T-helper 2 cell (primary cell): ENCODE measurements at places on chromosomes 4 and X.

DNA sequence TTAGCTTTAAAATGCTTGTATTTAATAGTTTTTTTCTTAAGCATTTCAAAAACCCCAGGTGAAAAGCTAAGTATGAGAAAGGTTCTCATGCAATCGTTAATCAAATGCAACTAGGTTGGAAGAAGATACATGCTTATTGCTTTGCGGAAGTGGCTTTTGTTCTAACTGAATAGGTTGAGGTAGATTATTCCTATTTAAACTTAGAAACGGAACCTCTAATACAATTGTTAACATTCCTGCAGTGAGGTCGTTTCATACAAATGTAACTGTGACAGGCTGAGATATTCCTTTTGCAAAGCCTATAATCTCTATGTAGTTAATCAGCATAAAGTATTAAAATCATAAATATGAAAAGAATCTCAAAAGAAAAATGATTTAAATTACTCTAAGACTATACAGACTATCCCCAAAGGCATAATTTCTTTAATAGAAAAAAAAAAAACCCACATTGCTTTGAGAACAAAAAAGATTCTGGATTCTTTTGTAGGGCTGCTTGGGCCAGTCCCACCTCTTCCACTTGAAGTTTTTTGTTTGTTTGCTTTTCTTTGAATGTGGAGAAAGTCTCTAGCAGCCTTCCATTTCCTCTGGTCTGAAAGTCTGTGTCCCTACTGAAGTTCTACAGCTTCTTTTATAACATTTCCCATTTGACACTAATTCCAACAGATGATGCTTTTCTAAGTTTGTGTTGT is 25.6 kb upstream of the SORBS2 start:
- no peak for DNase-seq

DNA sequence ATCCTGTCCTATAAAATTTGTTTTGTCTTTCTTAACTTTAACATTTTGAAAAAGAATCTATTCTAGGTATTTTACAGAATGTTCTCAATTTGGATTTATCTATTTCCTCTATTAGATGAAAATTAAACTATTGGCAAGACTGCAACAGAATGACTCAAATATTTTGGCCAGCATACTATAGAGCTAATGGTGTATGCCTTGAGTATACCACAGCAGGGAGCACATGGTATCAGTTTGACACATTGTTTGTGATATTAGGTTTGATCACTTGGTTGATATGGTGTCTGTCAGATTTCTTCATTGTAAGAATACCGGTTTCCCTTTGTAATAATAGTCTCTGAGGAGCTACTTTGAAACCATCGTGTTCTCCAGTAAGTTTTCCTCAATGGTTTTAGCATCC is 87.8 kb upstream of the NPNT start:
- peak; percentile 80 for DNase-seq

DNA sequence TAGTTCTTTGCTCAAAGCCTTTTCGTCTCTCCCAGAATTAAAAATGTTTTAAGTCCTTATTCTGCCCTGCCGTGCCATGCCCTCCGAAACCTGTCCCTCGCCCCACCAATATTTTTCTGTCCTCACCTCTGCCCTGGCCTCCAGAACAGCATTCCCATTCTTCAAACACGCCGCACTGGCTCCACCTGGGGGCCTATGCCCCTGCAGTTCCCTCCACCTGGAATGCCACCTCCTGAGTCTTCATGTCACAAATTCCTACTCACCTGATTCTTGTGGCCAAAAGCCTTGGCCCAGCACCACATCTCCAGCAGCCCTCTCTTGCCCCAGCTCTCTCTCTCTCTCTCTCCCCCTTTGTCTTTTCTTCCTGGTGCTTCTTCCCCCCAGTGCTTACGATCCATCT is 91.6 kb downstream of the APBB2 start:
- no peak for DNase-seq

GRCh38 chr4:4709736-4710135 is 149.7 kb upstream of the MSX1 start:
- no peak for DNase-seq

DNA sequence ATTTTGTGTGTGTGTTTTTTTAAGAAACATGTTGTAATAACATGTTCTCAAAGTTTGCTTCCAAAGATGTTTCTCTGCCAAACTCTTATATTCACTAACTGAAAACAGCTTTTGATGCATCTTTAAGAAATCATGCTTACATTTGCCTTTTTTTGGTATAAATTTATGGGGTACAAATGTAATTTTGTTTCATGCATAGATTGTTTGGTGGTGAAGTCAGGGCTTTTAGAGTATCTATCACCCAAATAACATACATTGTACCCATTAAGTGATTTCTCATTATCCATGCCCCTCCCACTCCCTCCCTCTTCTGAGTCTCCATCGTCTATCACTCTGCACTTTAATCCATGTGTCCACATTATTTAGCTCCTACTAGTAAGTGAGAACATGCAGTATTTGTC is 30.8 kb downstream of the SPINK2 start:
- no peak for DNase-seq

DNA sequence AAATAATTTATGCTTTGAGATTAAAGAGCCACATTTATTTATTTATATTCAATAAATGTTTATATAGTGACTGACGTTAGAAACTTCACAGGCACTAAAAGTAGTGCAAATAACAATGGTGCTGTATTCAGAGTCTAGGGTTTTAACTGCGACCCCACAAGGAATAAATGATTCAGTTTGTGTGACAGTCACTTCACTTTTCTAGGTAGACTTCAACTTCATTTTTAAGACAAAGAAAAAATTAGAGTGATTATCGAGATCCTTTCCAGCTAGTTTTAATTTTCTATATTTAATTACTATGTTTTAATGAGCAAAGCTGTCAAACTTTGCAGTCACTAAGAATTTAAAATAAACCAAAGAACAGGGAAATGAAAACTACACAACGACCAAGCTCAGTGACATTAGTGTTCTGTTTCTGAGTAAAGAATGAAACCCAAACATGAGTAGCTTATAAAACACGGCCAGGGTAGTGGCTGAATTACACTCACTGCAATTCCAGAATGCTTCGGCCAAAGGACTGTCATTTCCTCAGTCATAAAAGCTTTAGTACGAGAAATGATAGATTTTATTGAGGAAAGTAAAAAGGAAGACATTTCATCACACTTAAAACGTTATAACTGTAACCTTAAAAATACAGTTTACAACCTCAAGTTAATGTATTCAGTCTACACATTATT is 38.6 kb downstream of the ADGRA3 start:
- no peak for DNase-seq

- DNase-seq: no peak
These were observed 1290.5 kb downstream of the ADGRL3 start for GRCh38 chr4:62490635-62491034.

DNA sequence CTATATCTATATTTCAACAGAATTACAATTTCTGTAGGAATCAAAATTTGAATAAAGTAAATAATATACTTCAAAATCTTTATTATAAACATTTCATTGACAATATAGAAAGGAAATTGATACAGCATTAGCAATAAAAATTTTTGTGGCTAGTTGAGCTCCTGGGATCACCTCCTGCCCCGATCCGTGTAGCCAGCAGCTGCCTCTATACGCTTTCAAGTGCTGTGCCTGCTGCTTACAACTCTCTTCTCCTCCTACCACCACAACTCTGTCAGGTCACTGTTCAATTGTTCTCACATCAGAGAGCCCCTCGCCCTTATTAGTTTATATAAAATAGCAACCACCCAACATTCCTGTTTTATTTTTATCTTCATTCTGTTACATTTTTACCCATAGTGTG is 27.6 kb downstream of the INPP4B start:
- DNase-seq: no peak

DNA sequence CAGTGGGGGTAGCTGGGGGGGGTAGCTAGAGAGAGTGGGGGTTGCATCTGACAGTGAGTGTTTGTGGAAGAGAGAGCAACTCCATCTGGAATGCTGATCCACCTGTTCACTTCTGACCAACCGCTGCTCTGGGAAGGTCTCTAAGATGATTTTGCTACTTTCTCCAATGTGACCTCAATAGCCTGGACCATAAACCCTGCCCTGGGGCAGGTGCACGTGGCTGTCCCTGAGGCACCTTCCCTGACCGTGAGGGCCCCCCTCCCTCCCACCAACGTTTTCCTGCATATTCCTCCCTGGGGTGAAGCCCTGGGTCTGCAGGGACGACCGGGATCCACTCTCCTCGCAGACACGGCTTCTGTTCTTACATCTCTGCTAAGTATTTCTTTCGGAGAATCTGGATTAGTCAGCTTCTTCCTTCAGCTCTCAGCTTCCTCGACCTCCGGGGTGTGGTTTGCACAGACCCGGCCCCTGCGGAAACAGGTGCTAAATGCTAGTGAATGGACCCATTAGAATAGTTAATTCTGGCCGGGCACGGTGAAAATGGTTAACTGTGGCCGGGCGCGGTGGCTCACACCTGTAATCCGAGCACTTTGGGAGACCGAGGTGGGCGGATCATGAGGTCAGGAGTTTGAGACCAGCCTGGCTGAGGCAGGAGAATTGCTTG is 21.4 kb upstream of the PLCXD1 start:
- DNase-seq: no peak

DNA sequence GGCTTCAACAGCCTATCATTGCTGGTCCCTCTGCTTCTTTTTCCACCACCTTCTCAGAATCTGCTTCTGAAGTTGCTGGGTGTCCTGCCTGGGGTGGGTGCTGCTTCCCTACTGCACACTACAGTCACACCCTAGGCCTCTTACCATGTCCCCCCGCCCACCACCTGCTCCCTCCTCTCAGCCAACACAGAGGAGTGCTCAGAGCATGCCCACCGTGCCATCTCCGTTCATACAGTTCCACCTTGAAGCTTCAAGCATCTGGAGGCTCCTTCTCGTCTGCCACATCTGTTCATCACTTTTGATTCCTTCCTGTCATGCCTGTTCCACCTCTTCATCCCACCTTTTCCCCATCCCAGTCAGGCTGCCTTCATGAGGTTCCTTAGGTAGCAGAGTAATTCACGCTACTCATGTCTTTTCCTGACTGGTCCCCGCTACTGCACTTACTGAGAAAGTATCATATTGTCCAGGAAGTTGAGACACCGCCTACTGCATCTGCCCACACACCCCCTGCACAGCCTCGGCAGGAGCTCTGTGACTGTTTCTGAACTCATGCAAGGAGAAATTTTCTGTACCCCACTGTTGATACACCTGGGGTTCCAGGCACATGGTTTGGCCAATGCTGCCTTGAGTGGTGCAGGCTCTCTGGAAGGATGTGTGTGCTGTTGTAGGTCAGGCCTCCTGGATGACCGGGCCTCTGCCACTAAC is 39.5 kb downstream of the HADH start:
- DNase-seq: no peak

DNA sequence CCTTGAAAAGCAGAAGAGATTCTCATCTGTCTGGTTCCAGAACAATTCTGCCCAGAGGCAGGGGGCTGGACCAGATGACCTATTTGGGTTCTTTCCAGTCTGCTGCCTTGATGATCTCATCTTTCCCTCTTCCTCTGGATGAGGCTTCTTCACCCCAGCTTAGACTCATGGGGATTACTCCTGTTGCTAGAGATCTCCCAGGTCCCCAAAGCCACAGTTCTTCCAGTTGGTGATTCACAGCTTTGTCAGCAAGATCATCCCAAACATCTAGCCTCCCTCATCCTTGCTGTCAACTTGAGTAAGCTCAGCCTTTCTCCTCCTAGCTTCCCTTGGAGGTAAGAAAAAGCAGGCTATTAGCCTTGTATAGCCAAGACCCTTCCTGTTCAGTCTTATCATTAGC is 64.2 kb upstream of the PJA1 start:
- no peak for DNase-seq

DNA sequence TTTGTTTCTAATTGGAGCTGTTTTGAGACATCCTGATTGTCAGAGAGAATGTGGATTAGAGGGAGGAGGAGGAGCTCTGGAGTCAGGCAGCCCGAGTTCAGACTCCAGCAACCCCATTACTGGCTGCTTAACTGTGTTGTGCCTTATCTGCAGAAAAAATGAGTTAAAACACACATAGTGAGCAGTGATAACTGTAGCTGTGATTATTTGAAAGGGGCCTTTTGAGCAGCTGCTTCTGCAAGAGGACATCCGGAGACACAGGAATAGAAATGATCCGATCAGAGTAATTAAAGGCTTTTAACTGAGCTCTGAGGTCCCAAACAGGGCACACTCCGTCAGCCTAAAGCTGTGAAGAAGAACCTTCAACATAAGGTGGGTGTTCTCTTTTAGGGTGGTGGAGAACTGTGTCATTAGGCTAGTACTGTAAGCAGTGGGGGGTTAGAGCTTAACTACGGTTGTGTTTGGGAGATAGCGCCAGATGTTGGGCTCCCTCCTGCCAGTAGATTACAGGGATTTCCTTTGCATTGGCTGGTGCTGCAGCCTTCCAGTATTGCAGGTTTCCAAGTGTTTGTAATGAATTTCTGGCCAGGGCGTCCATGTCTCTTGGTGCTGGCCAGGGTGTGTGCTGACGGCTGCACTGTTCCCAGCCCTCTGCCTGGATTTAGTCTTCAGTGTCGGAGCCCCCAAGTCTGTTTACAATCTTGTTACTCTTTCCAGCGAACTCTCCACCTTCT is 24.3 kb downstream of the ADD1 start:
- no peak for DNase-seq

- DNase-seq: no peak
These were observed 44.5 kb upstream of the IL2 start for GRCh38 chr4:122500852-122501501.

DNA sequence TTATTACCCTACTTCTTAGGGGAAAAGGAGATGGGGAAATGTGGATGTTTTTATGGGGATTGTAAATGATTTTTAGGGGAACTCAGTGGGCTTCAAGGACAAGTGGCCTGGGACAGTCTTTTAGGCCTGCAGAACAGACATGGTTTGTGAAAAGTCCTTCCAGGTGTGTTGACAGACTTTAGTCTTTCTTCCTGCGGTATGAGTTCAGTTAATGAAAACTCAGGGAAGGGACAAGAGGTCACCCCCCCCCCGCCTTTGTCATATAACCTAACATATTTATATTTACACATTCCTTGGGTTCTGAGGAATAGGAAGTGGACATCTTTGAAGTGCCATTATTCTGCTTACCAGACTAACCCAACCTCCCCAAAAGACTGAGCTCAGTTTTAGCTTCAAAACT is 31.8 kb downstream of the METAP1 start:
- DNase-seq: no peak

- DNase-seq: no peak
These were observed 211.2 kb downstream of the DTHD1 start for GRCh38 chr4:36492590-36492989.

DNA sequence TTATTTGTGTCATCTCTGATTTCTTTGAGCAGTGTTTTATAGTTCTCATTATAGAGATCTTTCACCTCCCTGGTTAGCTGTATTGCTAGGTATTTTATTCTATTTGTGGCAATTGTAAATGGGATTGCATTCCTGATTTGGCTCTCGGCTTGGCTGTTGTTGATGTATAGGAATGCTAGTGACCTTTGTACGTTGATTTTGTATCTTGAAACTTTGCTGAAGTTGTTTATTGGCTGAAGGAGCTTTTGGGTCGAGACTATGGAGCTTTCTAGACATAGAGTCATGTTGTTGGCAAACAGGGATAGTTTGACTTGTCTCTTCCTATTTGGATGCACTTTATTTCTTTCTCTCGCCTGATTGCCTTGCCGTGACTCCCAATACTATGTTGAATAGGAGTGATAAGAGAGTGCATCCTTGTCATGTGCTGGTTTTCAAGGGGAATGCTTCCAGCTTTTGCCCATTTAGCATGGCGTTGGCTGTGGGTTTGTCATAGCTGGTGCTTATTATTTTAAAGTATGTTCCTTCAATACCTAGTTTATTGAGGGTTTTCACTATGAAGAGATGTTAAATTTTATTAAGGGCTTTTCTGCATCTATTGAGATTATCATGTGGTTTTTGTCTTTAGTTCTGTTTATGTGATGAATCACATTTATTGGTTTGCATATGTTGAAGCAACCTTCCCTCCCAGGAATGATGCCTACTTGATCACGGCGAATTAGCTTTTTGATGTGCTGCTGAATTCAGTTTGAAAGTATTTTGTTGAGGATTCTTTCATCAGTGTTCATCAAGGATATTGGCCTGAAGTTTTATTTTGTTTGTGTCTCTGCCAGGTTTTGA is 72.7 kb upstream of the BOD1L1 start:
- DNase-seq: no peak
